Diencephalon (tissue), 1 donor: ENCODE measurements at places on chromosomes 6 and 20. TPM values are rescaled to one million over a fixed set of nuclear protein-coding genes. Genes with fewer than 3 reads are reported as not detected.

The MYB gene
- total RNA-seq, result 4.8 TPM

The IDH3B gene
- 69.7 TPM for total RNA-seq

The ZFP57 gene
- 0.23 TPM for total RNA-seq

The DEFB129 gene
- total RNA-seq, result not detected

The FAM162B gene
- 2.8 TPM for total RNA-seq

The PSMB1 gene
- total RNA-seq, result 207 TPM
